Activated CD4-positive, alpha-beta T cell treated with anti-CD3 and anti-CD28 coated beads, Interleukin-2, Interleukin-6, amounts not matched to agents 100 ng/mL and 50 ng/mL, durations not matched to agents 16 hours and 8 hours (primary cell): ENCODE measurements at places on chromosomes 1 and 21.

DNA sequence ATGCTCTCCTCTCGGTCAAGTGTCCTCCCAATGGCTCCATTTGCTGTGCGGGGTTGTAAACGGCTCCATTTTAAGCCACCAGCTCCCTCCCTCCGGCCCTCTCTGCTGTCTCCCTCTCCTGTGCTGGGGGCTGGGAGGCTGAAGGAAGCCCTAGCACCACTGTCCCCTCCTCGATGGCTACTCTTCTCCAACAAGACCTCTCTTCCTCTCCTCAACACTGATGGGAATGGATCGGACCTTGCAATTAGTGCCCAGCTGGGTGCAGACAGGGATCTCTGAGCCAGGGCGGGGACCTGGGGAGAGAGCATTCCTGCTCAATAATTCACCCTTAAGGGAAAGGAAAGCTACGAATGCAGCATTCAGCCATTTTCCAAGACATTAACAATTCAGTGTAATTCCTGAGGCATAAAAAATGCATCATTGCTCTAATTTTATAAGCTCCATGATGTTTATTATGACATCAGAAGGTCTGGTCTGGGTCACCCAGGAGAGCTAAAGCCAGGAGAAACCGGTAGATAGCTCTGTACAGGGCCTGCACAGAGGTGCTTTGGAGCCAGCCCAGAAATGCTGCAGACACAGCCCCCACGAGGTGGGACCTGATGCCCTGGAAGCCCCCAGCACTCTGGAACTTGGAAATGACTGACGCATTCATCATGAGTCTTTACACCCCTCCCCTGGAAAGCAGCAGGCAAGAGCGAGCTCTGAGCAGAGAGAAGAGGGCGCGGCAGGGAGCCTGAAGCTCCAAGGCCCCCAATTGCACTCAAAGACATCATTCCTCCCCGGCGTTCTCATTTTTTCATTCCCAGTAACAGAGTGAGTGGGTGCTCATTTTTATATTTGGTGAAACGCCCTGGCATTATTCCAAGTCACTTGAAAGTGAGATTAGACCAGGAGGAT, 76.2 kb upstream of the VAMP3 start:
- no peak for DNase-seq

- DNase-seq = peak; percentile 82
Measured at GRCh38 chr1:28246427-28246832, 10.5 kb downstream of the ATP5IF1 start.

DNA sequence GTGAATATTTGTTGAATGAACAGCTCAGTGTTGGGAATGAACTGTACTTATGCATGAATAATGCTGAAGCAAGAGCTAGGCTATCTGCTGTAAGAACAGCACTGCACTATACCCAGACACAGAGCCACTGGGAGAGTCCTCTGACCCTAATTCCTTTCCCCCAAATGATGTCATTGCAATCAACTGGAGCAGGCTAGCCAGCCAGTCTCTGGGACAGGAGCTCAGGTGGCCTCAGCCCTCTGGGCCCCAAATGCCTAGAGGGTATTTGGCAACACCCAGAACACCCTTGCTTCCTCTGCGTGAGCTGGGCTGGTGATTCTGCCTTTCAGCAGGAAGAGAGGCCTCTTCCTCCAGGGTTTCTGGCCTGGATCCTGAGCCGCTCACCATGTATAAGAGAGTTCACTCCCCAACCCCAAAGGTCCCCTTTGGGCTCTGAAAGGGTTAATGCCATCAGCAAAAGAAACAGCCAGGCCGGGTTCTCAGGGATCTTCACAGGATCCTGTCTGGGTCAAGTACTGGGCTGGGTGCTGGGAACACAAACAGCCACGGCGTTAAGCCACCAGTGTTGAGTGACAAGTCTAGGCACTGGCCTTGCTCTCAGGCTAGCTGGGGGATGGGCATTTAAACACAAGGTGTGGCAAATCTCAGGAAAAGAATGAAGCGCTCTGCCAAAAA, 3.7 kb upstream of the PADI4 start:
- DNase-seq = no peak

GRCh38 chr1:59788825-59789224, 25.9 kb upstream of the HOOK1 start:
- no peak for DNase-seq

DNA sequence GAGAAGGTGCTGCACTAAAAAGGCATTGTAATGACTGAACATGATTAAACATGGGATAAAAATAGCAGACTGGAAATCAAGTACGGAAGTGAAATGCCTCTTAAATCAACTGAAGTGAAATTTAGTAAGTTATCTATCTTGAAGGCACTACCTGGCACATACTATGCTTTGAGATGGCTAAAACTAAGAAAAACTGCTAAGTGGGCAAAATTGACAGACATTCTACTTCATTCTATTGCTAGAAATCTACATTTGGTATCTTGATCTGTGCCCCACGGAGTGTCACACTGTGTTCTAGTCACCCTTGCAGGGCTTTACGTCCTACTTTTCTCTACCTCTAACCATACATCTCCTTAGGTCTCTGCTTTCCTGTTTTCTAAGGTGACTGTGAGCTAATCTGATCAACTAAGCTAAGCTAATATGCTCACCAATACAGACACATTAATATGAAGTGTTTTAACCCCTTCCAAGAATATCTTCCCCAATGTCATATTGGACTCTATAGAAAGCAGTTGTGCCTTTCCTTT, 4.1 kb downstream of the PDC start:
- no peak for DNase-seq

DNA sequence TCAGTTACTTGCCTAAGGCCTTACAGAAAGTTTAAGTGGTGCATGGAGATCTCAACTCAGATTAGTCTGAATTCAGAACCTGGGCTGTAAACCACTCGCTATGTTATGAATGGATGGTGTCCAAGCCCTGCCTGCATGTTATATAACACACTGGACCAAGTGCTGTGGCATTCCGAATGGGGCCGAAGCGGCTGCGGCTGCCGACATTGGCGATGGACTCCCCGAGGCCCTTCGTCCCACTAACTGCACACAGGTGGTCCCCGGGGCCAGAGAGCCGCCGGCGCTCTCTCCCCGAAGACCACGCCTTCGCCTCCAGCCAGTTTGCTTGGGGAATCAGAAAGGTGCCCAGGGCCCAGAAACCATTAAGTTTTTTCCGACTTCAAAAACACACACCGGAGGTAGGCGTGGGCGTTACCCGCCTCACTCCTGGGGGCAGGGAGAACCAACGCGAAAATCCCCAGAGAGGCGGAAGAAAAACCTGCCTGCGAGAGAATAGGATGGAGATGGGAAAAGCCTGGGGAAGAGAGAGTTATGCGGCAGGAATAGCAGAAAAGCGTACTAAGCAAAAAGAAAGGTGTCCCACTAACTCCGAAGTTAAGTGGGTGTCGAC, 579 bp upstream of the TENT5C start:
- DNase-seq = no peak

- DNase-seq = no peak
Measured at GRCh38 chr1:181469829-181470228, 13.5 kb upstream of the CACNA1E start.

DNA sequence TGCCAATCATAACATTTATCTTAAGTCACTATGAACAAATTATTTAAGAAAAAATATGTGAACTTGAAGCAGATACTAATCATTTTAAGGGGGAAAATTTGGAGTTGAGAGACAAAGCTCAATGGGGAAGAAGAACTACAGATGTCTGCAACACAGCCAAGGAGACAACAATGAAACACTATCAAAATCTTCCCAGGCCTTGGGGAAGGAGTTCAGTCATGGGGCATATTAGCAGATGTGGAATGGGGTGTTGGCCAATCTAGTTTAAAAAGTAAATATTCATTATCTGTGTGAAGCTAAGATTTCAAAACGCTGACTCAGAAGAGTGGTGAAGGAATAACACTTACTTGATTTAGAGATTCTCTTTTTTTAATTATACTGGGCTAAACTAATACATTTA, 671.6 kb upstream of the ZP4 start:
- DNase-seq = no peak

DNA sequence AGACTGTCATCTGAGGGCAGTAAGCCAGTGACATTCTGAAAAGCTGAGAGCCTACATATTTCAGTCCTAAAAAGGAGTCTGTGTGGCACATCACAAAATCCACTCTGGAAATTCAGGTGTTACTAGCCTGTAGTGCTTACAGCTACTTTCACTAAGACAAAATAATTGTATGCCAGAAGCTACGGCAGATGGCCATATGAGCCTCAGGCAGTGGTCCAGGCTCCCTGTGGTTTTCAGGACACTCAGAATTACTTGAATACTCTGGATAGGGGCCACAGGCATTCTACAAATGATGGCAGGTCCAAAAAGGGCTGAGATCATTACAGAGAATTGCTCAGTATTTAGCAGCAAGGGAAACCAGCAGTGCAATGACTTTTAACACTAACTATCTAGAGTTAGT, 527.1 kb downstream of the MRPL39 start:
- DNase-seq = no peak

- no peak for DNase-seq
Measured at GRCh38 chr1:110012100-110012780, 22.2 kb upstream of the STRIP1 start.

DNA sequence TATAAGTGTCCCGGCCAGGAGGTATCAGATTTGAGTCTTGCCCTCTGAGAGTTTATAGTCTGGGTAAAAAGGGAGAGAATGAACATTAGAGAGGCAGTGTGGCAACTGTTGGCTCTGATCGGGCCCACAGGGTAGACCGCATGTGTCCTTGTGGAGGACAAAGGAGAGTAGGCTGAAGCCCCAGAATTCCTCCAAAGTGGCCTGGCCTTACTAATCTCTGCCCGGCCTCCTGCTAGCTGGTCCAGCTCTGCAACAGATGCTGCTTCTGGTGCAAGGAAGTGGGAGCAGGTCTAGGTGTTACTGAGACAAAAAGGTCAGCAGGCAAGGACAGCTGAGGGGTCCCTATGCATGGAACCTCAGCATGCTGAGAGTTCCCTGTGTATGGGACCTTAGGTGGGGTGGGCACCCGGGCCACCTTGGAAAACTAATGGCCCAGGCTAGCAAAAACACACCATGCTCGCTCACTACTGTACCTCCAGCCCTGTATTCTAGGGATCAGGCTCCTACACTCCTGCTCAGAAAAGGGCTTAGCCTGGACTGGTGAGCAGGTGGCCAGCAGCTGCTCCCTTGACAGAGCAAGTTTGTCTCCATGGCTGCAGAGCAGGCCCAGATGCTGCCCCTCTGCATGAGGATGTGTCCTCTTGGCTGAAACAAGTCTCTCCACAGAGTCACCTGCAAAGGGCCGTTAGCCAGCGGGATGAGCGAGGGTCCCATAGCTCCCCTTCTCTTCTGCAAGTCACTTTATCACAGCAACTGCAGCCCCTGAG, 30.3 kb upstream of the RGS16 start:
- DNase-seq = no peak

DNA sequence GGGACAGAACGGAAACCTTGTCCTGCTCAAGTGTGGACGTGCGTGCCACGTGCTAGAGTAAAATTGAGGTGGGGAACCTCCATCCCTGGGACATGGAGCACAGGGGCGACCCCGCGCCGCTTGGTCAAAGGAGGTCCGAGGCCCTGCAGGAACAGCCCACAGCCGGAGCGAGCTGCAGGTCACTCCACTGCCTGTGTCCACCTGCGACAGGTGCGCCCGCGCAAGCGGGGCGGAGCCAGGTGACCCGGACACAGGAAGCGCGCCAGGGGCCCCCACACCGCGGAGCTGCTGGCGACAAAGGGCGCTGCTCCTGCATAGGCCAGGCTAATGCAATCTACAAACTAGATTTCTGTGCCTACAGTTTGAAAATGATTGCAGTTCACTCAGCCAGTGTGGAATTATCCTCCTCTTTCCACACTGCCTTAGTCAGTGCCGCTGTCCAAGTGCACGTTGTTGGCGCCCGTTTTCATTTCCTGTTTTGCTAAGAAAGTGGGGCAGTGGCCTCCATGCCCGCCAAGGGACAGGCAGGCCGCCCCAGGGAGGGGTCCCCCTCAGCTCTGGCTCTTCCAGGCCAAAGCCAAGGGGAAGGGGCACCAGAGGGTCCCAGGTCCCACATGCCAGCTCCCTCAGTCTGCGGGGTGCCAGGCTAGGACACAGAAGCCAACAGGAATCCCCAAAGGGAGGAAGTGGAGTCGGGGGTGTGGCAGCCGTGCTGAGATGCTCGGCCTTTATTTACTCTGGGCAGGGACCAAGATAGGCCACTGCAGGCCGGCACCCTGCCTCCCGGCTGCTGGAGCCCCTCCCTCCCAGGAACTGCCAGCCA, 4.3 kb upstream of the NADK start:
- DNase-seq = no peak

GRCh38 chr1:97252076-97252475, 530.5 kb downstream of the PTBP2 start:
- no peak for DNase-seq

- no peak for DNase-seq
Measured at GRCh38 chr1:50710099-50710498, 250.0 kb downstream of the FAF1 start.

DNA sequence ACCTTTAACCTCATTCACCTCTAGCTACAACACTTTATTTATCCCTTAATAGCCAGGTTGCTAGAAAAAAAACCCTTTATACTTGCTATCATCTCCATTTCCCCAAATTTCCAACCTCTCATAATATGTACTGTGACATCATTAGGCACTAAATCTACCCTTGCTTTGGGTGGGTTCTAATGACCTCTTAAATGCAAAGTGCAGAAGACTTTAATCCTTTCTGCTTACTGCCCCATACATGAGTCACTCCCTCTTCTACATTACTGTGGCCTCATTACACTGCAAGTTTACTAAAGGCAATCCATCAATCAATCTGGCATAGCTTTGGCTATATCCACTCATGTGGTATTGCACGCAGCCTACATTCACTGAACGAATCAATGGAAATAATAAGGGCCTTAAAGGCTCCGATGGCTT, 353.3 kb downstream of the SMYD3 start:
- DNase-seq = no peak

GRCh38 chr1:35571263-35571662, 1.9 kb upstream of the TFAP2E start:
- DNase-seq = no peak

- no peak for DNase-seq
Measured at GRCh38 chr1:14340002-14340785, 258.3 kb upstream of the KAZN start.

- DNase-seq = no peak
Measured at GRCh38 chr1:29239142-29239541, 2.8 kb downstream of the PTPRU start.

GRCh38 chr1:7893529-7894180, 40.8 kb upstream of the UTS2 start:
- DNase-seq = no peak

GRCh38 chr21:28991861-28992525, 684 bp downstream of the LTN1 start:
- DNase-seq = no peak

GRCh38 chr1:109984190-109984455, 442 bp upstream of the AHCYL1 start:
- no peak for DNase-seq

DNA sequence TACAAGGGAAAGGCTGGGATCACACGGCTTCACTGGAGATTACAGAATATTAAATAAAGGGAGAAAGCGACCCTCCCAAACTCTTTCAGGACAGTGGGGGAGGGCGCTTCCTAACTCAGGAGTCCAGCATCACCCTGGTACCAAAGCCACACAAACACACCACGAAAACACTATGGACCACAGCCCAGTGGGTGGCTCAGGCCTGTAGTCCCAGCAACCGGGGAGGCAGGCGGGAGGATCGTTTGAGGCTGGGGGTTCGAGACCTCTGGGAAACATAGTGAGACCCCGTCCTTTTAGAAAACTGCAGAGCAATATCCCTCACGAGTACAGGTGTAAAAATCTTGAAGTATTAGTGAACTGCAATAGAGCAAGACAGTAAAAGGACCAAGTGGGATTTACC, 16.0 kb downstream of the TRIM11 start:
- no peak for DNase-seq

GRCh38 chr1:101139130-101139529, 97.7 kb upstream of the S1PR1 start:
- DNase-seq = no peak

GRCh38 chr1:13679651-13680050, 20.3 kb upstream of the PRDM2 start:
- DNase-seq = no peak
